Mesenteric fat pad (tissue), 1 donor: ENCODE measurements at places on chromosomes 2 and 18. TPM values are rescaled to one million over a fixed set of nuclear protein-coding genes. Genes with fewer than 3 reads are reported as not detected.

- DNase-seq, result no peak
These were observed 95.4 kb downstream of the HNMT start for GRCh38 chr2:138059487-138060300.

DNA sequence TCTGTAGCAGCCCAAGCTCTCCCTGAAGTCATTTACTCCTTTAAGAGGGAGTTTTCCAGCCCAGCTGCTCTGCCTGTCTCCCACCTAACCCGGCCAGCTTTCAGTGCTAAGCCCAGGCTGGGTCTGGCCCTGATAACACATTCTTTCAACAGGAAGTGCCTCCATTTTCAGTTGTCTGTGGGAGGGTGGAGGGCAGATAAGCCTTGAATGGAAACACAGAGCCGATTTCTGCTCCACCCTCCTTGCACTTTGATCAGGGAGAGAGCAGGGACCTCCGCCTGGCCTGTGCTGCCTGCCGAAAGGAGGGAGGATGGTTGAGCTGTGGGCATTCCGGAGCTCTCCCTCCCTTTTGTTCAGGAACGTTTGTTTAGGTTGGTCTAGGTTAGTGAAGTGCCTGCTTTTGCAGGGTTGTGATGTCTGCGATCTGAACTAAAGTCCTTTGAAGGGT, 24.8 kb downstream of the GATA6 start:
- no peak for DNase-seq

- no peak for DNase-seq
These were observed 151.8 kb downstream of the B3GNT2 start for GRCh38 chr2:62347563-62348270.

- DNase-seq, result no peak
These were observed 176.1 kb downstream of the PTPRM start for GRCh38 chr18:7743256-7743655.

DNA sequence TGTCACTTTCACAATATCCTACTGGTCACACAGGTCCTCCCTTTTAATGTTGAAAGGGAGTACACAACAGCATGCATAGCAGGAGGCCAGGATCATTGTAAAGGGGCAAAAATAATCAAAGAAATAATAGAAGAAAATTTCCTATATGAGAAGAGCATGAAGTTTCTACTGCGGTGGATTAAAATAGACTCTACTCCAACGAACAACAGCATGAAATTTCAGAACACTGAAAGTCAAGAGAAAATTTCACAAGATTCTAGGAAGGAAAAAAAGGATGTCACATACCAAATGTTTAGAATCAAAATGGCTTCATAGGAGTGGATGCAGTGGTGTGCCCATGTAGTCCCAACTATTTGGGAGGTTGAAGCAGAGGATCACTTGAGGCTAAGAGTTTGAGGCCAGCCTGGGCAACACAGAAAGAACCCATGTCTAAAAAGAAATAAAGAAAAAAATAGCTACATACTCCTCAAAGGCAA, 72.0 kb upstream of the EPAS1 start:
- no peak for DNase-seq

DNA sequence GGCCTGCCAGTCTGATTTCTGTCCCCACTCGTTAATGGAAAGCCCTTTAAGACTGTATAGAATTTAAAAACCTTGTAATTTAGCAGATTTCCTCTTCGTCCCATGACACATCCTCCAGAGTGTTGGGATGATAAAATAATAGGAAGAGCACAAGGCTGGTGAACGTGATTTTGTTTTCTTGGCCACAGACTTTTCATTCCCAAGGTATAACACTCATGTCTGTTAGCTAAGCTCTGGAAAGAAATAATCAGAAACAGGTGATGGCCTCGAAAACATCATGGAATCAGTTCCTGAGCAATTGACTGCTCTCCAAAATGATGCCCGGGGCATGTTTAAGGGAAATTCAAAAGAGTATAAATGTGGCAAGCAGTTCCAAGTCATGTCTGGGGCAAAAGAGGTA, 337.8 kb upstream of the TCF4 start:
- no peak for DNase-seq

GRCh38 chr2:227052879-227053278, 111.1 kb downstream of the COL4A4 start:
- no peak for DNase-seq

DNA sequence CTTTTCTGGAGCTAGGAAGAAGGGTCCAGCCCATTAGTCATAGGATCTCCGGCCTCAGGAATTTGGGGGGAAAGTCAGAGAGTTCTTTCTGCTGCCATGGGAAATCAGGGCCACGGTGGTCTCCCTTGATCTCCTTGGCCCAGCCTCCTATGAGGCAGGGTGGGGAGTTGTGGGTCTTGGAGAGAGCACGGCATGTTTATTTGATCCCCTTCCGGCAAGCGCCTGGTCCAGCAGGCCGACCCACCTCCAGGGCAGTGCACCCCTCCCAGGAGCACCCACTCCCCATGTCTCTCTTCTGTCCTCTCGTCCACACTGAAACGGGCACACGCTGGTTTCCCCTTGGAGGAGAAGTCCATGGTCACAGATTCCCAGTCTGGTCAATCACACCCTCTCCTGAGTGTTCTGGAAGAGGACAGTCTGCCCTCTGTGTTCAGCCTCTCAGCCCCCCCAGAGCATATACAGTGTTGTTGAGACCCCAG, 464.6 kb upstream of the HS6ST1 start:
- DNase-seq, result peak; percentile 53

DNA sequence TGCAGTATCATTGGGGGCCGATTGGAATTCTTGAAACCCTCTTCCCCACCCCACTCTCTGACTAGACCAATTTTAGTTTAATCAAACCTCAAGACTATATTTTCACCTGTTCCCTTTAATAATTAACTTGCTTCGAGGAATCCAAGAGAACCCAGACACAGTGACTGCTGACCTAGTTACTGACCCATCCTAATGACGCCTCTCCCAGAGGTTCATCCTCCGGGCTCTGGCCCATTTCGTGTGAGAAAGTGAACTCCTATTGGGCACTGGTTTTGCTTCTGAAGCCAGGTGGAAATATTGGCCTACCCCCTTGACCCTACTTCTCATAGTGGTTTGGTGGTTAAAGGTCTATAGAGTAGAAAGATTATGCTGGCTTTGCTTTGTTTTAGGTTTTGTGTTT, 39.9 kb downstream of the RPL37A start:
- DNase-seq, result no peak

DNA sequence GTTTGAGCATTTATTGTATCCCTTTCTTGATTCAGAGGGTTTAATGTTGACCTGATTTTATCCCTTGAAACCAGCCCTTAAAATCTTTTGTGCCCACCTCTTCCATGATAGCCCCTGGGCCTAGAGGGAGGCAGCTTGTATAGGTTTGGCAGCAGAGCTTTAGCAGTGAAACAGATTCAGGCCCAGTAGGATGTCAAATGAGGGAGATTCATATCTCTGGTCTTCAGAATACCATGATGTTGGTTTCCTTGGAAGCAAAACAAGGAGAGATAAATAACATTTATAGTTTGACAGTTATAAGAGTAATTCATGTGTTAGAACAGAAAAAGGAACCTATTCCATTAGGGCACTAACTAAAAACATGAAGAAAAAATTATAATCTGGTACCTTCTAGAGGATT, 649.2 kb downstream of the METTL4 start:
- no peak for DNase-seq

GRCh38 chr2:53018825-53019425, 748.7 kb upstream of the CHAC2 start:
- no peak for DNase-seq

DNA sequence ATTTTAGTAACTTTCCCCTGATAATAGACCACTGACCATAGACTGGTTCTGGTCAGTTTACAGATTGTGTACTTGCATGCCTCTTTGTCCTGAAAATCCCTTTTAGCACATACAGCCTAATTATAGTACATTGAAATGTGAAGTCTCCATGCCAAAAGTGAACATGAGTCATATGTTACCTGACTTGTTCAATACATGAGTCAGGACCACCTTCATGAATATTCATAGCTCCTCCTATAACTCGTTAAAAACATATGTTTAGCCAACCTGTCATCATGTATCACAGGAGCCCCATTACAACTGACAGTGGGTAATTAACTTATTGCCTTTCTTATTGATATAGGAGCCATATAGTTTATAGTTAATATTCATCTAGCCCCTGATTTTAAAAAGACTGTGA, 78.6 kb downstream of the SH3YL1 start:
- no peak for DNase-seq

The MOCOS gene
- total RNA-seq, result 5.8 TPM

The TMSB10 gene
- 1,485 TPM for total RNA-seq

The ZBTB7C gene
- 14.2 TPM for total RNA-seq

The PDE11A gene
- 1.00 TPM for total RNA-seq

The ITGA4 gene
- total RNA-seq, result 6.6 TPM

The CLEC4F gene
- total RNA-seq, result 0.48 TPM
